ENCODE measurements at places on chromosomes 6 and 20.

DNA sequence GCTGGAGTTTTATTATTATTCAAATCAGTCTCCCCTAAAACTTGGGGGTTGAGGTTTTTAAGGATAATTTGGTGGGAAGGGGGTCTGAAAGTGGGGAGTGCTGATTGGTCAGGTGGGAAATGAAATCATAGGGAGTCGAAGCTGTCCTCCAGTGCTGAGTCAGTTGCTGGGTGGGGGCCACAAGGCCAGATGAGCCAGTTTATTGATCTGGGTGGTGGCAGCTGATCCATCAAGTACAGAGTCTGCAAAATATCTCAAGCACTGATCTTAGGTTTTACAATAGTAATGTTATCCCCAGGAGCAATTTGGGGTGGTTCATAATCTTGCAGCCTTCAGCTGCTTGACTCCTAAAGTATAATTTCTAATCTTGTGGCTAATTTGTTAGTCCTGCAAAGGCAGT lies 146.0 kb upstream of the SPACA1 start:
- DNase-seq = no peak

GRCh38 chr6:37723016-37723415 lies 25.3 kb upstream of the MDGA1 start:
- DNase-seq = no peak

DNA sequence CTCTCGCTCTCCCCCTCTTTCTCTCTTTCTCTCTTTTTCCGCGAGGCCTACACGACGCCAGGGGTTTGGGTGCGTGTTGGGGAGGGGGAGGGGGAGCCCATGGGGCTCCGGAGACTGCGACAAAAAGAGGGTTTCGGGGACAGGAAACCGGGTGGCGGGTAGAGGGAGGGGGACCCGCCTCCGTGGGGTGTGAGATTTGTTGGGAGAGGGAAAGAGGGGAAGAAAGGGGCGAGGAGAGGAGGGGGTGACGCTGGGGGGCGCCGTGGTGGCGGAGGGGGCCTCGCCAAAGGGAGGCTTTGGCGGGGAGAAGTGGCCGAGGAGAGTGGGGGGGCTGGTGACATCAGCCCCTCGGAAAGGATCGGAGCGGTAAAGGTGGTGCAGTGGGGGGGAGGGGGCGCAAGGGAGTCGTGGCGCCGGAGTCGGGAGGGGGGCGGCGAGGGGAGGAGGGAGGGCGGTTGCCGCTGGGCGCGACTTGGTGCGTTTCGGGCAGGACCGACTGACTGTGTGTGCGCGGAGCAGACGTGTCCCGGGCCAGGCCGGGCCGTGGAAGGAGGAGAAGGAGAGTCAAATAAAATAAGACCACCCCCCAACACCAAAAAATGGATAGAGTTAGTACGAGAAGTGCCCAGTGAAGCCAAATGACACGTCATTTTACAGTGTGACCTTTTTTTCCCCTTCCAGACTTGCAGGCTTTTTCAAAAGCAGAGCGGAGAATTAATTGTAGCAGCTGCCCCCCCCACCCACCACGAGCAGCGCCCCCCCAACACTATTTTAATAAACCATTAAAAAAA lies 39.8 kb downstream of the GNAS start:
- no peak for DNase-seq

DNA sequence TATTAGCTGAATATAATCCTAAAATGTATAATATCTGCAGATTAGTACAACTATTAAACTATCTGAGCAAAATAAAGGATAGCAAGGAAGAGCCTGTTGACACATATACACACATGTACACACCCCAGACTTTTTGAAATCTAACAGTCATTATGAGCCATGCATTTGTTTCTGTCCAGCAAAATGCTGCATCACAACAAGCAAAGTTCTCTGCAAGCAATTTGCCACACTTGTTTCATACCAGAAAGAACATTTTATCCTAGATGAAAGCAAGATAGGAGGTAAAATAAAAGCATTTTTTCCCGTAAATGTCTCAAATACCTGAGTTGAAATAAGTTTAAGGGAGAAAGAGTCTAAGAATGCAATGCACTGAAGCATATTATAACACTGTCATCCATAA lies 145.2 kb downstream of the COL21A1 start:
- no peak for DNase-seq

DNA sequence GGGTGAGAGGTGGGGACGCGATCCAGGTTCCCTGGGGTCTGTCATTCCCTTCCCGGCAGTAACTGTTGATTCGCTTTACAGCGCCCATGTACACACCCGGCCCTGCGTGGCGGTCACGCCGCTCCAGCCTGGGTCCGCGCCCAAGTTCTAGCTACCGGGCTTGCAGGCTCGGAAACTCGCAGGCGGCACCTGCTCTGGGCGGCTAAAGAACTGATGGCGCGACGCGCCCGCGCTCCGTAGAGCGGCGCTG lies 1.4 kb upstream of the POU3F2 start:
- no peak for DNase-seq

GRCh38 chr6:26318459-26319404 lies 46.3 kb upstream of the BTN3A2 start:
- no peak for DNase-seq

GRCh38 chr6:121732641-121733040 lies 297.2 kb downstream of the GJA1 start:
- no peak for DNase-seq

DNA sequence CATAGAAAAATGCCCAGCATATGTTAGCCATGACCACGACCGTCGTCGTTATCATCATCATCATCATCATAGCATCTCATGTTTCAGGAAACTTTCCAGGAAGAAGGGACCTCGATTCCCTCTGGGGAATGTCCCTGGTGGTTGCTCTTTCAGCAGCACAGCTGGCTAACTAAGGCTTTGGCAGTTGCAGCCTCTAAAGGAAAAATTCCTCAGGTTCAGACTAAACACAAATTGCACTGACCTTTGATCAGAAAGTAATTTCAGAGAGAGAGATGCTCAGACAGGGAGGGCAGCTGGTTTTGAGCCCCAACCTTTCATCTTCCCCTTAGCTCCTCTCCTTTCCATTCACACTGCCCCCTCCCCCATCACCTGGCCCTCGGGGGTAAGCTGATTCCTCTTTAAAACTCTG lies 5.6 kb upstream of the CFB start:
- no peak for DNase-seq

- DNase-seq = no peak
Measured at GRCh38 chr6:18327626-18328025, 59.5 kb upstream of the RNF144B start.

- no peak for DNase-seq
Measured at GRCh38 chr20:19588732-19589131, 169.3 kb upstream of the RIN2 start.

DNA sequence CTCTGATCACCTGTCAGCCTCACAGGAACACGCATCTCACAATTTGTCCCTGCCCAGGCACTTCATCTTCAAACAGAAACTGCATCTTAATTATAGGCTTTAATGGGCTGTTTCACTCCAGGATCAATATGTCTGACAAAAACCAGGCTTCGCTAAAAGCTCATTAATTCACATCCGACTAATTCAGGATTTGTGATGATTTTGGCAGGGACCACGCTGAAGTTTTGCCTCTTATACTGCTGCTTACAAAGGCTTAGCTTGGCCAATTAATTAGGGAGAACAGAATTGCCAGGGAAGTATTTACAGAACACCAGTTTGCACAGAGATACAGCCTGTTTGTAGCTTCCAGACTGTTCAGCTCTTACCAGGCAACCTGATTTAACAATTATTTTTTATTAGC lies 541.0 kb upstream of the SPTLC3 start:
- DNase-seq = no peak

DNA sequence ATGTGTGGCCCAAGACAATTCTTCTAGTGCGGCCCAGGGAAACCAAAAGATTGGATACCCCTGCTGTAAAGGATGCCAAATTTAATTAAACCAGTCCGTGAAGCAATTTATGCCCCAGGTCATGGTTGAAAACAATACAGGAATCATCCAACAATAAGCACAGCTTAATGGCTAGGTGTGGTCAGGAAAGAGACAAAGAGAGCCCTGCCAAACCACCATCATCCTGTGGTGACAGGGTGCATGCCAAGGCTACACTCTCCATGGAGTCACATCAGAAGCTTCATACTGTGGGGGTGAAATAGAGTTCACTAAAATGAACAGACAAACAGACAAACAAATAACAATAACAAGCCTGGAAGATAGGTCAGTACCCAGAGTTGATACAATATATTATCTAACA lies 62.7 kb downstream of the DZANK1 start:
- DNase-seq = no peak

- DNase-seq = no peak
Measured at GRCh38 chr6:75689576-75689975, 59.5 kb upstream of the MYO6 start.

- DNase-seq = no peak
Measured at GRCh38 chr6:106808758-106809157, 165.8 kb downstream of the CD24 start.

DNA sequence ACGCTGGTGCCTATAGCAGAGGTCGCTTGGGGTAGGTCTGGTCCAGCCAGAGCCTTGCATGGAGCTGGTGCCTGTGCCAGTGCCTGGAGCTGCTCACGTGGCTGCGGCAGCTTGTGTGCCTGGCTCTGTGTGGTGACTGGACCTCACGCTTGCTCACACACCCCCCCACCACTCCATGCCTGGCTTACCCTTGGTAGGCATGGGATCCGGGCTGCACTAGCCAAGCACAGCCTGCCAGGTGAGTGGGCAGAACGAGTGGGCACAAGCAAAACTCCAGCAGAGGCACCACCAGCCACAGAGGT lies 13.0 kb upstream of the DBNDD2 start:
- no peak for DNase-seq

DNA sequence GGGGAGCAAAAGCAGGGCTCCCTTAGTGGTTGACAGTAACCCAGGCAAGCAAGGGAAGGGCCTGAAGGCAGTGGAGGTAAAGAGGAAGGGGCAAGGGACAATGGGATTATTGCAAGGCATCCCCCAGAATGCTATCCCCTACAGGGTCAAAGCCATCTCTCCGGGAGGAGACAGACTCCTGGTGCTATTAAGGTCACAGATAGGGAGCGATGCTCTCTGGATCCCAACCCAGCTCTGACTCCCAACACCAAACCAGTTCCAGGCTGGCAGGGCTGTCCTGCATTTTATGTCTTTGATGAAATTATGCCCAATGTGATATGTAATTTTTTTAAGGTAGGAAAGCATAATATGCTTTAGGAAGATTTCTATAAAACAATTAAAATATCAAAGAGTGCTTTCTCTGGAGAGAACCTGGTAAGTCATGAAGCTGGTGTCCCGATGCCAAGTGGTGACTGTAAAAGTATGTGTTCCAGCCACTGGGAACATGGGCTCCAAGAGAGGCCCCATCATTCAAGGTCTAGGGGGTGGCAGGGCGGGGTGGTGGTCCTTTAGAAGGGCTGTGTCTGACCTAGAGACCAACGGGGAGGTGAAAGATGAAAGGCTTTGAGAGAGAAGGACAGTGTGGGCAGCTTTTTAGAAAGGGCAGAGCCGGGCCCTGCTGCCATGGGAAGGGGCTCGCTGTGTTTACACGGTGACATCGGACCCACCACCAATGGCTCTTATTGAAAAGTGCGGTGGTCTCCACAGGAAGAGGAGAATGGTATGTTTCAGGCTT lies 276.5 kb downstream of the CDC5L start:
- DNase-seq = no peak

DNA sequence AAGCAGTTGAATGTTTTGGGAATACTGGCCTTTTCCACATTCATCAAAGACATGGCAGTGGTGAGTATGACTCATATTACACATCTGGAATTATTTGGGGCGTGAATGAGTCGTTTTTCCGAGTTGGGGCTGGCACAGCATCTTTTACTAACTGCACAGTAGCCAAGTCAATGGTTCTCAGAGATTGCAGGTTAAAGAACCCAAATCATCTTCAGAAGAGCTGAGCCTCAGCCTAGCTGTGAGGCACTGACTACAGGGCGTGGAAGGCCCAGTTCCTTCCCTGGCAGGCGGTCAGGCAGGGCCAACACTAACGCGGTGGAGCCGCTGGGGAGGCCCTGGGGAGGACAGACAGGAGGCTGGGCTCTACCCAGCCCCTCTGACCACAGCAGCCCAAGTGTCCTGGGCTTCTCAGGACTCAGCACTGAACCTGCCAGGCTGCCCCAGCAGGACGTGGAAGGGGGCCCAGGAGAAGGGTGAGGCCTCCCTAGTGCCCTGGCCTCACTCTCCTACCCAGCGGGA lies 20.1 kb upstream of the HELZ2 start:
- no peak for DNase-seq

DNA sequence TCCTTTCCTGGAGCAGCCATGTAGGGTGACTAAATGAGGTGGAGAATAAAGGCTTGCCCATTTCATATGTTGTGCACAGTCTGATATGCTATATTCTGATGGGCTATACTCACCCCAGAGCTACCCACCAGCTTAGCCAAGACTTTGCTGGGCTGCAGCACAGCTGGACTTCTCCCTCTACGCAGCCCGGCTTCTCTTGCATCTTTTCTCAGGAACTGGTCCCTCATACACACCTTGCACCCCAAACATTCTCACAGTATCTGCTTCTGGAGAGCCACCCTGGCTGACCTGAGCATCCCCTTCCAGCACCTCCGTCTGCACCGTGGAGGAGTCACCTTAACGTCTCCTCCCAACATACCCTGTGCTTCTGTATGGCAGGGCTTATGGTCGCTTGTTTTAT lies 150.8 kb upstream of the PMEPA1 start:
- DNase-seq = no peak

DNA sequence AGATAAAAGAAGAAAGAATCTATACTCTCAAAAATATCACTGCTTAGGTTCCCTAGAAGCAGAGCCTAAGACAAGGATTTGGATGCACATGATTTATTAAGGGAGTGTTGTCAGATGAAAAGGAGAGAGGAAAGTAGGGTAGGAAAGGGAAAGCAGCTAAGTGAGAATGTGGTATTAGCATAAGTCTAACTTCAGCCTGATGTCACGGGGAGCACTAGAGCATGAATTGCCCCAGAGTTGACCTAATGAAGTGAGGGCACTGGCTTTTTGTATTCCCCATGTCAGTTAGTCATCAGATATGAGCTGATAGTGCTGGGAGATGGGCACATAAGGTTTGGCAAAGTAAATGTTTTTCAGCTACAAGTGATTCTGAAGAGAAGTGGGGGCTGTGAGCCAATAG lies 129.0 kb upstream of the THEMIS start:
- no peak for DNase-seq

GRCh38 chr6:41523915-41524633 lies 22.1 kb upstream of the FOXP4 start:
- no peak for DNase-seq

- DNase-seq = no peak
Measured at GRCh38 chr20:19354950-19355349, 142.5 kb downstream of the SLC24A3 start.

DNA sequence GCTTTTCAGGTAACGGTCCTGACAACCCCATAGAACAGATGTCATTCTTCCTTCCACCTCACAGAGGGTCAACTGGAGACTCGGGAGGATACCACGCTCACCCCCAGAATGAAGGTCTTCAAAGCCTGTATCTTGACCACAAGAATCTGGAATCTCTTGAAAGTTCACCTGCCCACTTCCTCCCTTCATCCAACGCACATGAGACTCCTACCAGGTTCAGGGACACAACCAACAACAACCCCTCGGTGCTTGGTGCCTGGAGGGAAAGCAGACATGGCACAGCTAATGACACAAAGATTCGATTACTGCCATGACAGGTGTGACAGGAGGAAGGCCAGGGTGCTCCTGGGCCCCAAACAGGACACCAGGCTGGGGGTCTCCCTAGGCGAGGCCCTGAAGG lies 8.2 kb downstream of the PMEPA1 start:
- DNase-seq = no peak

Data from glomerular endothelial cell (primary cell).